ENCODE measurements at places on chromosomes 2 and 18.

DNA sequence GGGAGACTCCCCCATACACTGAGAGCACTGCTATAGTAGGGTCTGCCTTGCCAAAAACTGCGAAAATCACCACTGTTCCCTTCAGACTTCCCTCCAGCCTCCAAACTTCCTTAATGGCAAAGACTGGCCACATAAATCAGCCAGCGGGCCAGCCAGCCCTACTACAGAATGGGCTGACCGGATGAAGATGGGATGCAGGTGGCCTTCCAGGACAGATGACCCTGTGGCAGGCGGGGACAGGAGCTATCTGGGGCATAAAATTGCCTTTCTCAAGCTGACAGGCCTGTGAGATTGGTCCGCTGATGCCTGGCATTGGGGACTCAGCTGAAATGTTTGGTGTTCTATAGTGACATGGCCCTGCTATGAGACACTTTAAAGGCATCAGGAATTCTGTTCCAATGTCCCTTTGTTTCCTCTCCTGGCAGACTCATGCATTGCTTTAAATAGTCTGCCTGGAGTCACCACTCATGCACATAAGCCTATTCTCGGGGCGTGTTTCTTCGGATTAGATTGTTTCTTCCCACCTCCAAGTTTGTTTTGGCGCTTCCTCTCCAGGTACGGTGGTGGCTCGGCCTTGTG is 135.9 kb downstream of the ALPK2 start:
- DNase-seq: no peak

DNA sequence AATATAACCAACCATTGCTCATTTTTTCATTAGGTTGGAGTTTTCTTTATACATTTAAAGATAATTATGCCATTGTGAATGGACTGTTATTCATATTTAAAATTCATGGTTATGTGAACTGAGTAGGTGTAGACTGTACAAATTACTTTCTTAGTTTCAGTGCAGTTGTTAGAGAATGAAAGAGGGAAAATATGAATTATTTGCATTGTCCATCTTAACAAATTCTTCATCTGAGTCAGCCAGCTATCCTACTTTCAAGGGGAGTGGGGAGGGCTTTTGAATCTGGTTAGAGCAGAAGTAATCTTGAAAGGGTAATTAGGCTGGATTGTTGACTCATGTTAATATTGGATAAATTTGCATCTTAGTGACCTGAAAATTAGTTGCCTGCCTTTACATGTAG is 212.0 kb downstream of the MCFD2 start:
- no peak for DNase-seq

DNA sequence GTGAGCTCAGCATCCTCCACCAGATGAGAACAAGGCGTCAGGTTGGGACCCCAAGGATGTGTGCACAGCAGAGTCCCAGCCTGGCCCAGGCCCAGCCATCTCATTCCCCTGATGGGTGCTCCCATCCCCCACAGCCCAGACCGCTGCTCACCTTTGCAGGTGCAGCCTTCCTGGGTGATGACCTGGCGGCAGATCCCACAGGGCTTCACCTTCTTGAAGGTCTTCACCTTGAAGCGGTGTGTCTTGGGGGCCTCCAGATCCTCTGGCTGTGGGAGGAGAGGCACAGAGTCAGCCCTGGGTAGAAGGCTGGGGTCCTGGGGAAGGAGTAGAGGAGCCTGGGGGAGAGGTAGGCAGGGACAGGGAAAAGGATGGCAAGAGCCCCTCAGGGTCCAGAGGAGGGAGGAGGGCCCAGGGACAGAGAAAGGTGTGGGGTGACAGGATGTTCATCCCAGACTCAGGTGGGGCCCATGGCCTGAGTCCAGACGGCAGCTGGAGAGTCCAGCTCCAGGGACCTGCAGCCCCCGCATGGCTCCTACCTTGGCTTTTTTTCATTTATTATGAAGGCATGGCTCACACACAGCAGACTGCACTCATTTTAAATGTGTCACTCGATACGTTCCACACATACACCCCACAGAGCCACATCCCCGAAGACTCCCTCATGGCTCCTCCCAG is 11.9 kb downstream of the TNS1 start:
- no peak for DNase-seq

- DNase-seq: peak; percentile 91
Measured at GRCh38 chr18:9017167-9017904, 85.2 kb upstream of the NDUFV2 start.

DNA sequence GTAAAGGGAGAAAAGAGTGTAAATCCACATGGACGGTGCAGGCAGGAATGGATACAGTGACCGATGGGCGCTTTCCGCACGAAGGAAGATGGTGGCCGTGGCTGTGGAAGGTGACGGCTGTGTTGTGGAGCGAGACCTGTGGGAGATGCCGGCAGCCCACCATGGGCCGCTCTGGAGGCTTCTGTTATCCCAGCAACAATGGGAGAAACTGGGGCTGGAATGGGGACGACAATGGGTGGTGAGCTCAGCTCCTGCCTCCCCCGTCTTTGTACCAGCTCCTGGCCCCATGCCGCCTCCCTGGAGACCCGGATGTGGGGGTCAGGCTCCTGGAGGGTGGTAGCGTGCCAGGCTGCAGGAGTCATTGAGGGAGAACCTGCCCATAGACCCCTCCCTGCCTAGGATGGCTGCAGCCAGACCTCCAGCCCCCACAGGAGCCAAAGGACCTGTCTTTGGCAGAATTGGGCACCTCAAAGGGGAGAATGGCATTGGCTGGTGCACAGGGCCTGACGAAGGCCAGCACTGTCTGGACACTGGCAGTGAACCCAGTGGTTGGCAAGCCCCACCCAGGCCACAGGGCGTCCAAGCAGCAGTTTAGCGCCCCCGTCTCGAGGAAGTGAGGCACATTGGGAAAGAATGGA is 72.6 kb downstream of the SLC66A2 start:
- DNase-seq: no peak

Measured in KBM-7 (cell line).